Choroid plexus epithelial cell (primary cell): ENCODE measurements at places on chromosomes 2 and 18.
A peak's percentile ranks its signal among the peaks of the same experiment; 100 is the strongest.

DNA sequence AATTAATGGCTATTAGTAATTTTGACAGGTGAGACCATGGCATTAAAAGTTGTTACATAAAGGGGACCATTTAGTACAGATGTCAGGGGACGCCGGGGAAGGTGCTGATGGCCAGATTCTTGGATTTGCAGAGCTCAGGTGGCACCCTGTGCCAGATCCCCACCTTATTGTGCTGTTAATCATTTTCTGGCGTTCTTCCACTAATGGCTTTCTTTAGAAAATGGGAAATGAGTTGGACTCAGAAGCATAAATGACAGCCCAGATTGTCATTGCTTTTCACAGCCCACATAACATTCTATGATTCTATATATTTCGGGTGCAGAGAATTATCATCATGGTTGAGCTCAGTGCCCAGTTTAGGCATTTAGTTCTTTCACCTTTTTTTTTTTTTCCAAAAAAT, 257.2 kb upstream of the TCF4 start:
- DNase-seq, result no peak

GRCh38 chr2:231034291-231034882, 2.9 kb upstream of the C2orf72 start:
- DNase-seq, result no peak

DNA sequence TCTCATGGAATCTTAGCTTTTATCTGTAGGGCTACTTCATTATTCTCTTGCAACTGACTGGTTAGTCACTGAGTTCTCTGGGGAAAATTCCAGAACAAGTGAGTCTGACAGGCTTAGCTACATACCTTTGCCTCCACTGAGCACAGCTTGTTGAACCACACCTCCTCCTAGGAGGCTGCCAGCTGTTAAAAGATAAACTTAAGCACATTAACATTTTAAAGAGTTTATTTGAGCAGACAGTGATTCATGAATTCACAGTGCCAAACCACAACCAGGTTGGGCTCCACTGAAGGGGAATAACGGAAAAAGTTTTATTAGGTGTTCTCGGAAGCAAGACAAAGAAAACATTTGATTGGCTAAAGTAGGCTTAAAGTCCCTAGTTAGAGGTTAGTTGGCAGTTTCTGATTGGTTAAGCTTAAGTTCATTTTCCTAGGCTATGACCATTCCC, 12.5 kb upstream of the SLC38A11 start:
- peak; percentile 93 for DNase-seq

DNA sequence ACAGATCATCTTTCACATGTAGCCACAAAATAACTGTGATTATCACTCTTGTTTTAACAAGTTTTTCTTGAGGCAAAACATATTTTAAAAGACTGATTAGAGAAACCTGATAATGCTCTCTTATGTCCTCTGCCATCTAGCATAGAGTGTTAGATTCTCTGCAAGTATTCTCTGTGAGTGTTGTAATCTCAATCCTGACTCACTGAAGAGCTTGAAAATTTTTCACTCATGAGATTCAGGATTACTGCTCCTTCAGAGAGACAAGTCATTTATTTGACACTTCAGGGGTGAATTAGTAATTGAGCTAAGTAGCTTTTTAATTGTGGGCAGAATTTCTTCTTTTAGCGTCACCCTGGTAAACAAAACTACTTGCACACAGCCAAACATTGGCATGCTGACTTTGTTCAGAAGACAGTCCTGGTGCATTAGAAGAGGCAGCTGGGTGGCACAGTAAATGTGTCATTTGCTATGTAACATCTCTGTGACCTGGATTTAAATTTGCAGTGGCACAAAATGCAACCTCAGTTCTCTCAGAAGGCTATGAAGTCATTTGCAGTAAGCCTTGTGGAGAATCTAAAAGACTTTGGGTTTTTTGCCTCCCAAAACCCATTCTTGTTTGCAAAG, 172.9 kb downstream of the LRP1B start:
- DNase-seq, result peak; percentile 15

DNA sequence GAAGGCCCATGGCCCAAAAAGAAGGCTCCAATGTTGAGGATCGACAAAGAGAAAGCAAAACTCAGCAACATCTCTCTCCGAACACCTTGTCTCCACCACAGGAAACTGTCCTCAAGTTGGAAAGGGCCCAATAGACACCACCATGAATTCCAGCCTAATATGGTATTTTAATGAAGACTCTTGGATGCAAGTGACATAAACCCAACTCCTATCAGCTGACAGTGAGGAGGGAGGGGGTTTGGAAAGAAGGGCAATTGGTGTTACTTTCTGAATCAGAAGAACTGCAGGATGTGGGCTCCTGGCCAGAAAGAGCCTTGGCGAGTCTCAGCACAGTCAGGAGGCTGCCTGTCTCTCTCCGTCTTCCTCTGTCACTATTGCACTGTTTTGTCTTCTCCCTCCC, 40.3 kb upstream of the SIGLEC15 start:
- DNase-seq, result peak; percentile 68

GRCh38 chr2:235025800-235026536, 74.2 kb downstream of the SH3BP4 start:
- peak; percentile 84 for DNase-seq

DNA sequence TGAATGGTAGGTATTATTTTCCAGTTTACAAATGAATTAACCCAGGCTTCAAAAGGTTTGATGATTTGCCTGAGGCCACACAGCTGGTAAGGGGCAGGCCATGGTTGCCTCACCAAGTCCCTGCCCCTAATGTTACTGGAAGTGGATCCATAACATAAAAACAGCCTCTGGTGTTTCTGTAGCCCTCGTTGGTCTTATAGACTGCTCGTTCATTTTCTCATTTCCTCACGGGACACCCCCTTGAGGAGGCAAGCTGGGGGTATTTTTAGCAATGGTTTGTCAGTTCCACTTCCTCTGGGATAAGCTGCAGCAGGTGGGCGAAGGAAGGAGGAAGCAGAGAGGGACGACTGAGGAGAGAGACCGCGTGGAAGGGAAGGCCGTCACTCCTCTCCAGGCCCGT, 32.9 kb upstream of the NDUFV2 start:
- DNase-seq, result no peak
